AML-193 (cell line): ENCODE measurements at places on chromosomes 7 and 10.

DNA sequence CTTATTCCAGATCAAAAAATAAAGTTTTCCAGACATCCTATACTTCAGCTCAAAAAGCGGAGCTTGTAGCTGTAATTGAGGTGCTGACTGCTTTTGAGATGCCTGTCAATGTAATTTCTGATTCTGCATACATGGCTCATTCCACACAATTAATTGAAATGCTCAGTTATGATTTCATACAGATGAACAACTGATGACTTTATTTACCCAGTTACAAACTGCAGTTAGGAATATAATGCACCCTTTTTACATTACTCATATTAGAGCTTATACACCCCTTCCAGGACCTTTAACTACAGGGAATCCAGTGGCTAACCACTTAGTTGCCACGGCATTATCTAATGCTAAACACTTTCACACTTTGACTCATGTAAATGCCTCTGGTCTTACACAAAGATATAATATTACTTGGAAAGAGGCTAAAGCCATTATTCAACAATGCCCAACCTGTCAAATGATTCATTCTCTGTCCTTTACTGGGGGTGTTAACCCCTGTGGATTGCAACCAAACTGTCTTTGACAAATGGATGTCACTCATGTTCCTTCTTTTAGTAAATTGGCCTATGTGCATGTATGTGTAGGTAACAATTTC lies 147.3 kb downstream of the ZNF33B start:
- no peak for DNase-seq

DNA sequence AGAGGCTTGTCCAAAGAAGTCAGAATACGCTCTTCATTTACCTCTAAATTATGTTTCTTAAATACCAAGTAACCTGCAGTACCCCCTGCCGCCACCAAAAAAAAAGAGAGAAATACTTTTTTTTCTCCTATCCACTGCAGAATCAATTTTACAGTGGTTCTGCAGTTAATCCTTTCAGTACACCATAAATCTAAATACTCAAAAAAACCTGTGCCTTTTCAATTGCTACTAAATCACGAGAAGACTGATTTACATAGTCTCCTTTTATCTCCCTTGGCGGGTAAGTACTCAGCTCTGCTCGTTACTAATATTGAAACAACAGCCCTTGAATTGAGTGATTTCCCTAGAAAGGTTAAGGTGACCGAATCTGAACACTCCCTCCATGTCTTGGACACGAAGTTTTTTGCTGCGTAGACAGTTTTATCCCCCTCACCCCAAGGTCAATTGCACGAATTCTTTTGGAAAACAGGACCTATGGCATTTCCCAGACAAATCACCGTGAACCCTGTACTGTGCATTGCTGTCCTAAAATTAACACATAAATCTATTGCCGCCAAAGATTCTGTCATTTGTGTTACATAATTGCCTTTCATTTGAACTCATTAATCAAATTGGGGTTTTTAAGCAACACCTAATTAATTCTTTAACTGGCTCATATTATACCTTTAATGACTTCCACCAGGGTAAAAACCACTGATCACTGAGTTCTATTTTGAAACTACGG lies 512 bp upstream of the VIM start:
- DNase-seq: peak; percentile 50

DNA sequence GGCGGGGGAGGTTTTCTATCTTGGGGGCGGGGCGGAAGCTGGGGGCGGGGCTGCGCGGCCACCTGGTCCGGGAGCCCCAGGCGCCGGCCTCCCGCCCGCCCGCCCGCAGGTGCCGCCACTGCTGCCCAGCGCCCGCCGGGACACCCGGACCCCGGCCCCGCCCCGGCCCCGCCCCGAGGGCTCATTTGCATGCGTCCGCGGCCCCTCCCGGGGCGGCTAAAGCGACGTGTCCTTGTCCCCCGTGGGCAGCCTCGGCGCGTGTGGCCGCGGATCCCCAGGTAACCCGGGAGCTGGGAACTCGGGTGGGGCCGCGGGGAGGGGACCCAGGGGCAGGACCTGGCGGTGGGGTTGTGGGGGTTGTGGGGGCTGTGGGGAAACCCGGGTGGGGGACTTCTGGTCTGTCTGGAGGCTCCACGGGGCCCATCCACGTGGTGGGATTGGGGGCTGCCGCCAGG lies at the start of gene BHLHA15:
Gene BHLHA15, plus strand, starts transcription at position 219 of the 455 bp plus-strand sequence. CDS start 871 bp downstream, outside the sequence.
- no peak for DNase-seq

GRCh38 chr7:24821045-24821753 lies 63.9 kb upstream of the GSDME start:
- peak; percentile 59 for DNase-seq

DNA sequence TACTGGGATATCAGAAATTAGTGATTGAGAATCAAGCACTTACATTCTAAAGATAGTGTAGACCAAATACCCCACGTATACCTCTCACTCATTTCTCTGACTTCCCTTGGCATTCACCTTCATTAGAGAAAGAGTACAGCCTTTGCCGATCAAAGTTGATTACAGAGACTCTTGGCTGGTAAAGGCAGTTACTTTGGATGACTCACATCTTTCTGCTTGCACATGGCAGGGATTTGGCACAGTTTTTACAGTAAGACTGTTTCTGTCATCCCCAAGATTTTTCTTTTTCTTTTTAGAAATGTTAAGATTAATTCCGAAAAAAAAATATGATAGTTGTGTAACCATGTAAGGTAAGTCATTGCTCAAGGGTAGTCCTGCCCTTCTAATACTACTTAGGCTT lies 143.0 kb downstream of the TSPAN12 start:
- DNase-seq: no peak

- DNase-seq: no peak
Observed at GRCh38 chr10:127832501-127832900, 60.2 kb downstream of the CLRN3 start.

DNA sequence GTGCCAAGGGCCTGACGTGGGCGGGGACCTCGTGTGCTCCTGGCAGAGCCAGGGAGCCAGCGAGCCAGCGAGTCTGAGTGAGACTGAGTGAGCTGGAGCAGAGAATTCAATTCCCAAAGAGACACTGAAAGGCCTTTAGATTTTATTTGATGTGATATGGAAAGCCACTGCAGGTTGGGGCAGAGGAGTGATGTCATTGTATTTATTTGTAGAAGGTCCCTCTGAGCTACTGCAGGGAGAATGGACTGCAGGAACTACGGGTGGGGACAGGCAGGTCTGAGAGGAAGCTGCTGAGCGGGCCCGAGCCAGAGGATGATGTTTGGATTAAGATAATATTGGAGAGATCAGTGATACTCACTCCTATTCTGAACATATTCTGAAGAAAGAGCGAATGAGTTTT lies 445.8 kb upstream of the ANKRD30A start:
- DNase-seq: no peak

- DNase-seq: no peak
Observed at GRCh38 chr10:71409516-71410104, 12.9 kb downstream of the CDH23 start.
